ENCODE measurements at places on chromosomes 5 and 9. TPM values are rescaled to one million over a fixed set of nuclear protein-coding genes. Genes with fewer than 3 reads are reported as not detected.
A peak's percentile ranks its signal among the peaks of the same experiment; 100 is the strongest.

DNA sequence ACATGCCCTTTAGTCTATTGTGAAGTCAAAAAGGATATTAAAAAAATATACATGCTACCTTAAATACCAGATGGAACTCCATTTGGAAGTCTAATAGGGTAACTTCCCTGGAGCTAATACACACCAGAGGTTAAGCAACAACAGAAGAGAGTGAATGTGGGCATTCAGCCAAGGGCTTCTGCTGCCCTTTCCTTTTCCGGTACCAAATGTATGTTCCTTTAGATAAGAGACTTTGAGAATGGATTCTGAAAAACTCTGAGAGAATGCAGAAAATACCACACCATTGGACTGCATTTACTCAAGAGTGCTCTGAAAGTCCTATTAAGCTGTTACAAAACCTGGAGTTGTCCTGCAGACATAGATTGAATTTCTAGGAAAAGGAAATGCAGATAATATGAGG is 23.8 kb upstream of the TRPM3 start:
- peak; percentile 20 for DNase-seq

DNA sequence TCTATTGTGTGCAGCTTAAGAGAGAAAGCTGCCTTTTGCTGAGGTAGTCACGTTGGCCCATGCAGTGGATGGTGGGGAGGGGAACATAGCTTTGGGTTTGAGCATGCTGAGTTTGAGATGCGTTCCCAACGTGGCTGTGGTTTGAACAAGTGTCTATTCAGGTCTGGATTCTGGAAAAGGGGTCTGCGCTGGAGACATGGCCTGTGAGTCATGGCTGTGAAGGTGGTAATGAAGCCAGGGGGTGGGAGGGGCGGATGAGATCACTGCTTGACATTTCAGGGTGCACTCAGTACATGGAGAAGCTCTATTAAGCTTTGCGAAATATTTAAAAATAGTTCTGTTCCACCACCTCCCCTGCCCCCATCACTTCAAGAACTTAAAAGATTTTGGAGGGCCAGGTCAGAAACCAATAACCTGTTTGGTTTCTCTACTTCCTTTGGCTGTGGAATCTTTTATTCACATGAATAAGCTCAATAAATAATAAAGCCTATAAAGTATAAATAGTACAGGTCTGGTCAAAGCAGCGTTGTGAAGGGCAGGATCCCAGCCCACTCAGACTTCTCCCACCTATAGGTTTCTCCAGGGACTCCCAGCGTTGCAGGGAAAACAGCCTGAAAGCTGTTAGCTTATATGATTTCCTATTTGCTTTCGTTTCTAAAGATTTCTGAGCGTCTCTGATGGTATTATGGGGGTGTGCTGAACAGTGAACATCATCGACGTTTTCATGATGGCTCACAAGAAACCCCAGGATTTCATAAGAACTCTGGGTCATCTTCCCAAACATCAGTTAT is 189.9 kb downstream of the NSG2 start:
- no peak for DNase-seq

DNA sequence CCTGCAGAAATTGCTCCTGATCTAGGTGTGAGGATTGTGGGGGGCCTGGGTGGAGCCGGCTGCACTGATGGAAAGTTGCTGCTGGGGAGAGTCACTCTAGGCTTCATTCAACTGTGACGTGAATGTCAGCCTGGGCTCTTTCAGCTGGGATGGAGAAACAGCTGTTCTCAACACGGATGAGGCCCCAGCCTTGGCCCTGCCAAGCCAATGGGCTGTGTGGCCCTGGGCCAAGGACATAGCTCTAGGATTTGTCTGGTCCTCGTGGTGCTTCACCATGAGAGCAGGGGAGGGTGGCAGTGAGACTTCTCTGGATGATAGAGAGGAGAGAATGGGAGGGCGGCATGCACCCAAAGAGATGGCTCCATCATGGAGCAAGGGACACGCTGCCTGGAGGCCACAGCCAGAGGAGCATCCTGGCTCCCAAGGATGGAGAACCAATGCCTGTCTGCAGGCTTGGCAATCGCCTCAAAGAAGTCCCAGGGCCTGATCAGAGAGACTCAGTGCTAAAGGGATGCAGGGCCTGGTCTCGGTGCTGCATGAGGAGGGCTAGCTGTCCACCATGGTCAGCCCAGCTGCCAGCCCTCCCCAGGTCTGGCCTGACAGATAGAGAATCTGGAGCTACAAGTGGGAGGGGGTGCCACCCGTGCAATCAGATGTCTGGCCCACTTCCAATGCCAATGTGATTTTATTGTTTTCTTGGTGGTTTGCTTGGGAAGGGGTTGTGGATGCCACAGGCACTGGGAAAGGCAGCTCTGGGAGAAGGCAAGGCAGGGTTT is 141.0 kb downstream of the GADD45G start:
- no peak for DNase-seq

Gene HACD4
- 10.0 TPM for total RNA-seq

DNA sequence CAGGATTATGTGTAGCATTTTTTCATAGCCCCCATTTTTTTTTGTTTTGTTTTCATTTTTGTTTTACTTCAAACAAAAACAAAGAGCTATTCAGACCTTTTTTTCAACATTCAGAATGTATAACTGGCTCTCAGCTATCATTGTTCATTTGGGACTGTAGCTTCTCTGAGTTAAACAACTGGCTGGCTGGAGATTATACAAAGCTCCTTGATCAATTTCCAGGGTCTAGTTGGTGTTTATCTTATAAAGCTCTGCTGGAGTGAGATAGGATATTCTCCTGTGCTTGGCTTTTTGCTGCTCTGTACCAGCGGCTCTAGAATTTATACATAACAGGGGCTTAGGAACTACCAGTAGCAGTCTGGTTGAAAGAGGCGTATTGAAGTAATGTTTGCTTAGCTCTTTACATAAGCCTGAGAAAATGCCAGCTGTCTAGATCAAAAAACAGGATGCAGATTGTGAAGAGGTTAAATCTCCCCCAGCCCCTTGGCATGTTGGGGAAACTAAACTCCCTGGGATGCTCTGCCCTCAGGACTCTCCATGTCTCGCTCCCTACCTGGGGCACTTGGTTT is 15.2 kb downstream of the GARNL3 start:
- no peak for DNase-seq

DNA sequence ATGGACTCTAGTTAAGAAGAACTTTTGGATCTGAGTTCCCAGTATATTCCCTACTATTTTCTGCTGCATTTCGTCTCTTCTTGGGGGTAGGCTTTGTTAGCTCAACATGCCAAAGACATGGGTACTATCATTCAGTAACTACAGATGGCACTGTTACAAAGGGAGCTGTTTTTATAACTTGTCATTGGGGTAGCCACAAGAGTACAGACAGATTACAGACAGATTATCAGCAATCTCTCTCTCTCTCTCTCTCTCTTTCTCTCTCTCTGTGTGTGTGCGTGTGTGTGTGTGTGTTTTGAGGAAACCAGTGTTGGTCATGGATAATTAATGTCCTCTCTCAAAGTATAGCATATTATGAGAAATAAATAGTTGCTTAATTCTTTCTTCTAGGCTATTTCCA is 116.1 kb downstream of the WDR70 start:
- peak; percentile 49 for DNase-seq

GRCh38 chr5:31194892-31195555 is 1.5 kb downstream of the CDH6 start:
- no peak for DNase-seq

GRCh38 chr9:19875291-19875920 is 86.6 kb upstream of the SLC24A2 start:
- DNase-seq: no peak

- DNase-seq: peak; percentile 19
Observed at GRCh38 chr5:79448336-79448735, 65.6 kb downstream of the HOMER1 start.

DNA sequence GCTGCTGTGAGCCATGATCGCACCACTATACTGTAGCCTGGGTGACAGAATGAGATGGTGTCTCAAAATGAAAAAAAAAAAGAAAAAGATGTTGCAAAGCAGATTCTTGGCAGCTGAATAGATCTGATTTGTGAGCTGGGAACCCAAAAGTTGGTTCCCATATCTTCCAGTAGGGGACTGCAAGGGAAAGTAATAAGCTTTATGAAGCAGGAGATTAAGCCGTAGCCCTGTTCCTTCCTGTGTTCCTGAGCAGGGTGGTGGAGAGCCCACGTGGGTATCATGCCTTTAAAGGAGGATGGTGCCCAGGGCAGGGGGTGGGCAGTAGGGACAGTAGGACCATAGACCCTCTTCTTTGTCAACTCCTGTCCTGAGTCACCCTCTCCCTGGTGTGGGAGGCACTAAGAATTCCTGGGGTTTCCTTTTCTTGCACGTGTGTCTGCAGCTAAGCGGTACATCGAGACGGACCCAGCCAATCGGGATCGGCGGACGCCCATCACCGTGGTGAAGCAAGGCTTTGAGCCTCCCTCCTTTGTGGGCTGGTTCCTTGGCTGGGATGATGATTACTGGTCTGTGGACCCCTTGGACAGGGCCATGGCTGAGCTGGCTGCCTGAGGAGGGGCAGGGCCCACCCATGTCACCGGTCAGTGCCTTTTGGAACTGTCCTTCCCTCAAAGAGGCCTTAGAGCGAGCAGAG is 37.9 kb downstream of the STOM start:
- peak; percentile 78 for DNase-seq

- no peak for DNase-seq
Observed at GRCh38 chr9:130271473-130271872, 5.9 kb downstream of the HMCN2 start.

Gene PCDHGC5
- total RNA-seq: 2.6 TPM

Gene C7
- under 0.01 TPM for total RNA-seq

DNA sequence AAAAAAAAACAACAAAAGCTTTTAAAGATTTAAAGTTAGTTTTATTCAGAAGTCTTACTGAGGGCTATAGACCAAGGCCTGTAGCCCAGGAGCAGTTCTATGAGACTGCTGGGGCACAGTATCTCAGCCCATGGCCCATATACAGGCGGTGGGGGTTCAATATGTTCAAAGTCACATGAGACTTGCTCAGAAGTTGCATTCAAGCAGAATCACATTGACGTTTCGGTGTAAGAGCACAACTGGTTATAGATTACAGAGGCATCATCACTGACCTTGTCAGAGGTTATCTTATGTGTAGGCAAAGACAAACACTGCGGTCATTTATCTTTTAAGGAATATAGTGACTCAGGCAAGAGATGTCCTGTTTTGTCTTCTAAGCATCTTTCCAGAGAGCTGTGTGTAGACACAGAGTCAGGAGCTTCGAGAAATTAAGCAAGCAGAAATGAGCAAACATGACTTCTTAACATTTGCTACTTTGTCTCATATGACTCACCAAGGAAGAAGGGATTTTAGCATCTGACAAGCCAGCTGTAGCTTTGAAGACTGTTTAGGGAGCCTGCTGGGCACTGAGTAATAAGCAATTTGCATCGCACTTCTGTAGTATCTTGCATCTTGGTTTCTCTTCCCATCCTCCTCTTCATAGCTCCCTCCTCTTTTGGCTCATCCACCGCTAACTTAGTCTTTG is 12.9 kb upstream of the F2RL1 start:
- DNase-seq: peak; percentile 100

Gene CDC42SE2
- total RNA-seq: 25.1 TPM

Gene JAKMIP2
- 3.2 TPM for total RNA-seq

Gene DIAPH1
- 26.8 TPM for total RNA-seq

GRCh38 chr9:73141282-73141681 is 10.4 kb upstream of the ANXA1 start:
- no peak for DNase-seq

Gene SPINK7
- not detected for total RNA-seq

- DNase-seq: no peak
Observed at GRCh38 chr5:3837506-3837905, 241.9 kb downstream of the IRX1 start.

Gene FLT4
- under 0.01 TPM for total RNA-seq

DNA sequence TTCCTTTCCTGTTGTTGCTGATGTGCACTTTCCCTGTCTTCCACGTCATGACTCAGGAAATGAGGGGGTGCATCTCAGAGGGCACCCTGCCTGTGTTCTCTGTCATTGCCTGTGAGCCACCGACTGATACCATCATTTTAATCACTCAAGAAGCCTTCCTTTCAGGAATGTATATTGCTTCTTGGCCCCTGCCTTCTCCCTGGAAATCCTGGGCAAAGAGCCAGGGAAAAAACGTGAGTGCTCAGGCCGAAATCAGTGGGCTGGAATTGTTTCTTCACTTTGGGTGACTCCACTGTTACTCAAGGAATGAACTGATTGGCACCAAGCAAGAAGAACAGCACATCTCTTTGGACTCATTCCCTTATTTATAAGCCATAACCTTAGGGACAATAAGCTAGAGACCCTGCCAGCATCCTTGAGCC is 126.1 kb downstream of the SNX18 start:
- DNase-seq: peak; percentile 57

DNA sequence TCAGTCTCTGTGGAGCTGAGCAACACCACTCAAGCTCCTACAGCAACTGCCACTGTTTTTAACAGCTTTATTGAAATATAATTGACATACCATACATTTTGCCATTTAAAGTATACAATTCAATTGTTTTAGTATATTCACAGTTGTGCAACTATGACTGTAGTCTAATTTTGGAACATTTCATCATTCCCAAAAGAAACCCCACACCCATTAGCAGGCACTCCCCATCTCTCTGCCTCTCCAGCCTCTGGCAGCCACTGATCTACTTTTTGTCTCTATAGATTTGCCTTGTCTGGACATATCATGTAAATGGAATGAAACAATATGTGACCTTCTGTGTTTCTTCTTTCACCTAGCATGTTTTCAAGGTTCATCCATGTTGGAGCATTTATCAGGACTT is 43.5 kb downstream of the RUSC2 start:
- peak; percentile 32 for DNase-seq

GRCh38 chr5:147754372-147755122 is 28.0 kb downstream of the JAKMIP2 start:
- no peak for DNase-seq
